ENCODE measurements at places on chromosomes 5 and 9.

DNA sequence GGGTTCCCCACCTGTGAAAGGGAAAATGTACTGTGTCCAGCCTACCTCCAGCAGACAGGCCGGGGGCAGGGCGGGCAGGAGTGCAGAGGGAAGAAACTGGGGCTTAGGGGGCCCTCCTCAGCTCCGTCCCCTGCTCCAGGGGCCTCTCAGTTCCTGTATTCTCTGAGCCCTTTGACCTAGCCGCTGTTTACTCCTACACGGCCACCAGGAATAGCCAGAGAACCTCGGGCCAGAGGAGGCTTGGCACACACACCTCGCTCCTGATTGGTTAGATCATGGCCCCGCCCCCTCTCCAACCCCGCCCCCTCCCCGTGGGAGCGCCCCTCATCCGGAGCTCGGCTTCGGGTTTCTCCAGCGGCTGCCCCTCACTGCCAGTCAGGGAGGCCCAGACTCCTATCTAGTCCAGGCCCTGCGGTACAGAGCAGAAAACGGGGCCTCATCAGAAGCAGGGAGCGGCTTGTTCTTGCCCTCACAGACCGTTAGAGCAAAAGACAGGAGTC lies 2.2 kb downstream of the ST6GALNAC6 start:
- DNase-seq: peak; percentile 86

DNA sequence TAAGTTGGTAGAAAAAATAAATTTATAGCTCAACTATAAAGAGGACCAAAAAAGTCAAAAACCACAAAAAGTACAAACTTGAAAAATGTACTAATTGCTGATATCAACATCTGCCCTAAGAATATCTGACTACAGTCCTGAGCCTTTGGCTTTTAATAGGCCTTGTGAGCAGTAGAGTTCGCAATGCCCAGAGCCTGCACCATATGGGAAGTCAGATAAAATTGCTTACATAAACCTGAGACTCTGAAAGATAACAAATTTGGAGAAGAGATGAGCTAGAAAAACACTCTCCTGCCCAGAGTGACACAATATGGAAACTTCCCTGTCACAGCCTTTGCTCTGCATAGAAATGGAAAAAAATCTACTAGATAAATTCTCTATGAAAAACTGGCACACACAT lies 368.0 kb upstream of the GRIN3A start:
- no peak for DNase-seq

GRCh38 chr5:142390334-142390733 lies 65.5 kb upstream of the SPRY4 start:
- no peak for DNase-seq

DNA sequence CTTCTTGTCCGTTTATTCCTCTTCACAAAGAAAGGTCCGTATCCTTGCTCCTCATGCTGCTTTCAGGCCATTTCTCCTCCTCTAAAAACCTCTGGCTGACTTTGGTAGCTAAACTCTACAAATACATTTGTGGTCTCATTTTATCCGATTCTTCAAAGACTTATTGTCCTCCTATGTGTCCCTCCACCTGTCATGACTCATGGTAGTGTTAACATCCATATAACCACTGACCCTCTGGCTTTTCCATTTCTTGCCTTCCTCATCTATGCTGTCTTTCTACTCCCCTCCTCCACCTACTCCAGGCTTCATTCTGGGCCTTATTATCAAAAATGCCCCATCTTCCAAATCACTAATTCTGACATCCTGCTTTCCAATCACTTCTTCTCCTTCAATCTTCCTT lies 4.1 kb upstream of the SEMA6A start:
- no peak for DNase-seq

DNA sequence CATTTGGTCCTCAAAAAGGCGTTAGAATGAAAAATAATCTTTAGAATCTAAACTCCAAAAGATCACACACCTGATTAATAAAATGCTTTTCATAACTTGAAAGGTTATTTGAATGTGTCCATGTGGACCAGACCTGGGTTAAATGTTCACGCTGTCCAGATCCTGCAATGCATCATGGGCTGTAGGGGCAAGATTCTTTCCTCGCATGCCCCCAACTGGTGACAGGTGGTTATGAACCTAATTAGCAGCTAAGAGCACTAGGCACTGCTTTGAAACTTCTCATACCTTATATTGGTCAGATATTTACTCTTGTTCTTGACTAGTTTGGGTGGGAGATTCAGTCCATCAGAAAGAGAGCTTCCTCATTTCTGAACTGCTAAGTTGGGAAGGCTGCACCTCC lies 19.3 kb upstream of the PIP5K1B start:
- peak; percentile 60 for DNase-seq

GRCh38 chr9:121225240-121225639 lies 23.6 kb upstream of the RAB14 start:
- DNase-seq: no peak

GRCh38 chr9:3177936-3178335 lies 334.0 kb upstream of the PUM3 start:
- DNase-seq: no peak

DNA sequence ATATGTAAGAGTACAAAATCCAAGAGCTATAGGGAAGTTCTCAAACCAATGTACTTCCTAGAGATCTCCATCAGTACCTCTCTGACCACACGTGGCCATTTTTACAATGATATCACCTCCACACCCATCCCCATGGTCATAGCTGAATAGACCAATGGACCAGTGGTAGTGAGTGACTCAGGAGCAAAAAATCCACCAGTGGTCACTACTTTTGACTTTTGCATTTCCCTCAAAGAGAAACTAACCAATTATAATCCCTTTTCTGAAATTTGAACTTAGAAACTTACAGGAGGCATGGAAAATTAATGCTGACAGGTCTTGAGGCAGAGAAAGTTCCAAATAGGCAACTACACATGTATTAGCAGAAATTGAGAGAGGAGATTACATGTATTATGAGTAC lies 238.4 kb downstream of the TRPM3 start:
- peak; percentile 36 for DNase-seq

DNA sequence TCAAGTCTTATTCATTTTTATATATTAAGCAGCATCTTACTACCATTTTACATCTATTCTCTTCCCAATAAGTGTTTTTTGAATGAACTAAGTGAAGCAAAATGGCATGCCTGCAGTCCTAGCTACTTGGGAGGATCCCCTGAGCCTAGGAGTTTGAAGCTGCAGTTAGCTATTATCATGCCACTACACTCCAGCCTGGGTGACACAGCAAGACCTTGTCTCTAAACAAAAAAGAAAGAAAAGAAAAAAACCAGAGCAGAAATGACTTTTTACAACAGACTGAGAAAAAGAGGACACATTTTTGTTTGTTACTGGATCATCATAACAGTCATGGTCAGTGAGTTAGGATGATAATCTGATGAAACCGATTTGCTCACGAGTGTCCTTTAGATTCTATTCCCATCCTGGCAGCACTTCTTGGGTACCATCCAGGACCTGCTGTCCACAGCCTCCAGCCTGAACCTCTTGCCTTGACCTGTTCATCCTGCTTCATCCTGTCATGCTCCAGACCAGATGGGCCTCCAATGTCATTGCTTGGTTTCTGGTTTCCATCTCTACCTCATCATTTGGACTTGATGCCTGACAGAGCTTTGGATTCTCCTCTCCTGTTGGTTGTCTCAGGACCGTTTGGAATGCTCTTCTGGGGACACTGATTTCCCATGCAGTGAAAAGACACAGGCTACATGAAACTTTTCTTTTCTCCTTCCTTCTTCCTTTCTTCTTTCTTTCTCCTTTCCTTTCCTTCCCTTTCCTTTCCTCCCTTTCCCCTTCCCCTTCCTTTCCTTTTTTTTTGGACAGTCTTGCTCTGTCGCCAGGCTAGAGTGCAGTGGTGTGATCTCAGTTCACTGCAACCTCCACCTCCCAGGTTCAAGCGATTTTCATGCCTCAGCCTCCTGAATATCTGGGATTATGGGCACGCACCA lies 50.1 kb upstream of the GLRX start:
- no peak for DNase-seq

- DNase-seq: peak; percentile 96
Observed at GRCh38 chr5:178626484-178627258, at the start of gene CLK4. TSS of gene CLK4 (minus strand) at chr5:178627050. CDS start at chr5:178623416, 3,634 bp downstream.

Measured in lung microvascular endothelial cell (primary cell).